ENCODE measurements at places on chromosomes 16 and 17. TPM values are rescaled to one million over a fixed set of nuclear protein-coding genes. Genes with fewer than 3 reads are reported as not detected.

Gene GJC1
- total RNA-seq, result 109 TPM

Gene MT1H
- total RNA-seq, result not detected

Gene PSMD11
- total RNA-seq, result 94.5 TPM

Gene MGAT5B
- total RNA-seq, result 53.8 TPM

Gene LIG3
- total RNA-seq, result 63.9 TPM

Gene NPIPA2
- total RNA-seq, result 3.8 TPM

Gene MT1B
- not detected for total RNA-seq

Gene SYCE1L
- 2.8 TPM for total RNA-seq

Gene GLTPD2
- total RNA-seq, result not detected
